ENCODE measurements at places on chromosomes 2 and 18.

DNA sequence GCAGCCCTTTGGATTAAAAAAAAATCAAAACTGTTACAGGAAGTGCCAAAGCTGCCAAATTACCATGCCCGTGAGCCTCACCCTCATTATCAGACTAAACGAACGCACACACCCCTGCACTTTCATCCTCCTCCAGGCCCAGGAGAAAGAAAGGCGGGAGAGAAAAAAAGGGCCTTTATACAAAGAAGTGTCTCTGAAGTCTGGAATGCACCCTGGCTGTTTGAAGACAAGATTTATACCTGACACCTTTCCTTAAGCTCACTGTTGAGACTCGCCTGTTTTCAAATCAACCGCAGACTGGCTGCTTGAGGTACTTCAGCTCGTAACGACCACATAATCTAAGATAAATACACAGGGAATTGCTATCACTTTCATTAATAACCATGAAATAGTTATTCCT, 31.0 kb downstream of the EDAR start:
- no peak for DNase-seq

- DNase-seq: peak; percentile 30
Measured at GRCh38 chr18:35581898-35582641, 530 bp downstream of the GALNT1 start.

- no peak for DNase-seq
Measured at GRCh38 chr2:136059036-136059472, 58.9 kb downstream of the CXCR4 start.

- DNase-seq: no peak
Measured at GRCh38 chr2:70793450-70793849, 3.0 kb upstream of the FIGLA start.
